ENCODE measurements at places on chromosomes 12 and 14.

DNA sequence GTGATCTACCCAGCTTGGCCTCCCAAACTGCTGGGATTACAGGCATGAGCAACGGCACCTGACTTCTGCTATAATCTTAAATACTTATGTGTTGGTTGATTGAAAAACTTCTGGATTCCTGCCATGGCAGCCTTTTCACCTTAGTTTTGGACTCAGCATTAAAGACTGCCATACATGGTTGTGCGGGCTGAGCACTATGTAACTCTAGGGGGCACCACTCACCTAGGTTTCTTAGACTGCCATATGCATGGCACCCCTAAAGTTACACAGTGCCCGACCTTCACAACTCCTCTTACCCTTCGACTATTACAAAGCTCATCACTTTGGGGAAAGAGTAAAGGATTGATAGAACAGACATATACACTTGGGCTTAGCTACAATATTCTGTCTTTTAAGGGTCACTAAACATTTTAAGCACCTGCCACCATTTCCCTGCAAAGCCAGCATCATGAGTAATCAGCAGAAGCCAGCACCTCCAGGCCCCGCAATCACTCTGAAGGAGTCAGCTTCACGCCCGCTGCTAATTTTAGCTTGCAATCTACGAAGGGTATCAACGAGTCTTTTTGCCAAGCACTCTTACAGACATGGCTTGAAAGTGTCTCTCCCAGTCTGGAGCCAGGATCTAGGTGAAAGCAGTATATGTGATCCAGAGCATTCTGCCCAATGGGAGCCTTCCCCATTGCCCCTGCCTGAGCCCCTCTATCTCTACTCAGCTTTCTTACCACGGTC, 59.8 kb downstream of the SUDS3 start:
- DNase-seq, result no peak

DNA sequence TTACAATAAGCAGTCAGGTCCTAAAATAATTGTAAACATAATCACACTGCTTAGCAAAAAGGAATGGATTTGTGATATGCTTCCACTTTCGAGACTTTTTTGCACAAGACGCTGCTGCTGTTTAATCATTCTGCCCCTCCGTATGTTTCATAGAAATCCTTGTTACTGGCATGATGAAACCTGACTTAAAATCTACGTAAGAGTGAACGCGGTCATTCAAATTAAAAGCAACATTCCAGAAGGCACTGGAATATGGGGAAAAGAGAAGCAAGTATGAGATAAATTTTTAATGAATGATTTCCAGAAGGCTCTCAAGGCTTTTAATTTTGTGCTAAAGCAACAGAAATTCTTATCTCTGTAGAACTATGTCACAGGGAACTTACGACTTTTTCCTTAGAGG, 1.1 kb downstream of the CNIH1 start:
- DNase-seq, result no peak

DNA sequence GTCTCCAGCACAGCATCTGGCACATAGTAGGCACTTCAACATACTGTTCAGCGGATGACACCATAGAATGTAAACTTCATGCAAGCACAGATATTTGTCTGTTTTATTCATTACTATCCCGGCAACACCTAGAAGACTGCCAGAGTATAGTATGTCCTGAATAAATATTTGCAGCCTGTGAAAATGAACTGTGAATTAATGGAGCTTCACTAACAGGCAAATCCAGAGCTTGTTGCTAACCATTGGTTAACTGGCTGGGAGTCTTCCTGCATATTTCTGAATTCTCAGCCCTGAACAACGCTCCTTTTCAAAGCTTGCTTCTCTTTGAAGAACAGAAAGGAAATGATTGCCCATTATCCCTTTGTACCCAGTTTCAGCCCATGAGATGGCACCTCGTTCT, 243.3 kb upstream of the CRY1 start:
- no peak for DNase-seq

GRCh38 chr12:45483571-45483970, 245.9 kb upstream of the ARID2 start:
- no peak for DNase-seq

GRCh38 chr12:86104087-86104486, 152.1 kb downstream of the MGAT4C start:
- no peak for DNase-seq

- DNase-seq, result no peak
Observed at GRCh38 chr14:32102152-32102787, 25.2 kb downstream of the ARHGAP5 start.

GRCh38 chr14:63543826-63544406, 739 bp upstream of the PPP2R5E start:
- no peak for DNase-seq

DNA sequence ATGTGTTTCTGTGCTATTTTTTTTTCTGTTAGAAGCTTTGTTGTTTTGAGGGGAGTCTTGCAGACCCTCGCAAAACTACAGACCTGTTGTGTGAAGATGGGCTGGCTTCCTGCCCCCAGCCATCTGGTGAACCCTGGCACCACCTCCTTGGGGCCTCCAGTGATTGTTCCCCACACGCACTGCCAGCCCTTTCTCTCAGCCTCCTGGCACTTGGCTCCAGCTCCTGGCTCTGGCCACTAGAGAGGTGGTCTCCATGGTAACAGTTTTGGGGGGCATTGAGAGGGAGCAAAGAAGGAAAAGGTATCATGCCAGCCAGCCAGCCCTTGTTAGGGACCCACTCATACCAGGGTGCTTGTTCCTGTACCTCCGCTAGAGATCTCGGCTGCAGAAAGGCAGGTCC, 176.4 kb upstream of the RPH3A start:
- no peak for DNase-seq

DNA sequence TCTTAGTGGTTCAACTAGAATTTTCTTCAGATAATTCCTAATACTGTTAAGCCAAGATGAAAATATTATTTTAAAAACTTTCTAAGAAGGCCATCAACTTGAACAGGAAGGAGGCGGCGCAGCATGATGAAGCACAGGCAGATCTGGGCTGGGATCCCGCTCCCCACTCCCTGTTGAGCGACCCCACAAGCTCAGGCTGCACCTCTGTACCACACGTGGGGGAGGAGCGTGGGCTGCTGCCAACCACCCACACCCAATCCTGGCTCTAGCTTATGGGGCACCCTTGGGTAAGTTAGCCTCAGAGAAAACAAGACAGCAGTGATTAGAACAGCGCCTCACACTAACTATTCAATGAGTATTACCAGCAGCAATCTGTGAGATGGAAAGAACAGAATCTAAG, 6.0 kb downstream of the MTERF2 start:
- no peak for DNase-seq

- DNase-seq, result no peak
Observed at GRCh38 chr14:37590428-37591139, 4.5 kb downstream of the FOXA1 start.

- DNase-seq, result no peak
Observed at GRCh38 chr12:90953956-90954421, 987 bp downstream of the CCER1 start.

DNA sequence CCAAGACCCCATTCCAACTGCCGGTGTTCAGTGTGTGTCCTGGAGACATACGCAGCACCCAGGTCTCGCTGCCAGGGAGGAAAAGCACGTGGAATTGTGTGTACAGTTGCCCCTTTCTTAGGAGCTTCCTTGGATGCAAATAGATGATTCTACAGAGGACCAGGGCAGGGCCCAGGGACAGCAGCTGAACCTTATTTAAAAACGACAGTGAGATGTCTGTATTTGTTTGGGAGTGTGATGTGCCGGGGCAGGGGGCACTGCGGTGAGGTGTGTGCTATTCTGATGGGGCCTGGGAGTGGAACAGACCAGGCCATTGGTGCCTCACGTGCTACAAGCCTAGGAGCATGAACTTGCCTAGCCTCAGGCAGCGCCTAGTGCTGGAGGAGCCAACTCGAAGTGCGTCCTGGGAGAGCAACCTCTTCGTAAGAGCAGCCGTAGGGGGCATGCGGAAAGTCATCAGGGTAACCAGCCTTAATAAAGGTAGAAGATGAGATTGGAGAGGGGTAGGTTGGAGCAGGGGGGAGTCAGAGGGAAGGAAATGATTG, 98.3 kb upstream of the ESRRB start:
- no peak for DNase-seq

DNA sequence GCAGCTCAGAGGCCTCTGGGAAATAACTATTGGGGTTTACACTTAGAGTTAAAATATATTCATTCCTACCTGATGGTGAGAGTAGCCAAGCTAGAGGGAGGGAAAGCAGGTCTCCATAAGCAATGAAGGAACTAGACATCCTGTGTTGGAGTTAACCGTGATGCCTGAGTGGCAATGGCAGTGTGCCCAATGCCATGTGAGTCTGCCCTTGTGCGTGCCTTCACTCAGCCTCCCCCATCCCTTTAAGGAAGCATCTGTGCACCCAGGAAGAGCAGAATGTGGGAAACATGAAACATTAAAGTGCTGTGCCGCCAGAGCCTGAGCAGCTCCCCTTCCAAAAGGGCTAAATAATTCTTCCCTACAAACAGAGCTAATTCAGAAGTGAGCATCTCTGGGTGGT, 76.3 kb downstream of the COX16 start:
- DNase-seq, result no peak

DNA sequence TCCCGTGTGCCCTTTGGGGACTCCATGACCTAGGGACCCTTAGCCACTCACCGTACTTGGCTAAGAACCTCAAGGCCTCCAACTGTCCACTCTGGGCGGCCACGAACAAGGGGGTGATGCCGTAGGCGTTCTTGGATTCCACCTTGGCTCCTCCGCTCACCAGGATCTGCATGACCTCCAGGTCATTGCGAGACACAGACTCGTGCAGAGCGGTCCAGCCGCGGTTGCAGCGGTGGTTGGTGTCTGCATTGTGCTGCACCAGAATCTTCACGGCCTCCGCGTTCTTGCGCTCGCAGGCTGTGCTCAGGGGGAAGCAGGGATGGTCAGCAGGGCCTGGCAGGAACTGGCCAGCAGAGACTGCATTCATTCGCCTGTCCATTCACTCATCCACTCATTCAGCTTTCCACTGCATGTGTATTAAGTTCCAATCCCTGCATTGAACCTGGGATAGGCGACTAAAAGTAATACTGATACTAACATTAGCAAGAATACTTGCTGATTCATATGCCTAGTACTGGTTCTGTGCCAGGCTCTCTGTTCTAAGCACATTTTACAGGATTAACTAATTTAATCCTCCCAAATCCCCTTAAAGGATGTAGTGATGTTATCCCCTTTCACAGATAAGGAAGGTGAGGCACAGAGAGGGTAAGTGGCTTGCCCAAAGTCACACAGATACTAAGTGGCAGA, 23.9 kb downstream of the FAM181A start:
- DNase-seq, result no peak
